Esophagus muscularis mucosa (tissue), 4 donors: ENCODE measurements at places on chromosomes 12 and 14. TPM values are rescaled to one million over a fixed set of nuclear protein-coding genes. Genes with fewer than 3 reads are reported as not detected.

- H3K27me3 ChIP-seq, result no peaks in the 10 kb centered on the region
- H3K4me3 ChIP-seq, result no peak overlapping the region
- no peak overlapping the region for H3K27ac ChIP-seq
- H3K36me3 ChIP-seq, result no peaks in the 10 kb centered on the region
- peak; percentile 91 for DNase-seq
- peaks cover 19% of the 10 kb centered on the region for H3K4me1 ChIP-seq
Measured at GRCh38 chr14:55454264-55455002, 14.0 kb upstream of the TBPL2 start.

GRCh38 chr14:50082784-50083466 is 33.4 kb downstream of the VCPKMT start:
- no peaks in the 10 kb centered on the region for H3K4me1 ChIP-seq
- no peak overlapping the region for H3K4me3 ChIP-seq
- DNase-seq, result no peak
- no peaks in the 10 kb centered on the region for H3K27me3 ChIP-seq

DNA sequence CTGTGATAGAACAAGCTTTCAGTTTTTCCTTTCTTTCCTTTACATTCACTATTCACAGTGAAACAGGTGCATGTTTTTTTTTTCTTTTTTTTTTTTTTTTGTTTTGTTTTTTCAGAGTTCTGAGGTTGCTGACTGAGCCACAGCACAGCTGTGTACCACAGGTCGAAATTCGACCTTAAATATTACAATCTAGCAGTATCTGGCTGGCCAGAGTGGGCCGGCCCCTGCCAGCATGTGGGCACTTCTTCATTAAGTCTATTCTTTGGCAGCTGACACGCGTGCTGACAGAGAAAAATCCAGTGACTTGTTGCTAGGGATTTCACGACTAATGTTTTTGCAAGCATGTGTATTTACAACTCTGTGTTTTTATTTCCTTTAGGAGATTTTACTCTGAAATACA is 33.9 kb downstream of the FBXO33 start:
- no peaks in the 10 kb centered on the region for H3K27me3 ChIP-seq
- no peak overlapping the region for H3K4me3 ChIP-seq
- H3K4me1 ChIP-seq, result peaks cover 3% of the 10 kb centered on the region

- H3K4me1 ChIP-seq, result peaks cover 23% of the 10 kb centered on the region
Measured at GRCh38 chr14:104118006-104118844, 20.2 kb upstream of the KIF26A start.

- H3K27me3 ChIP-seq, result no peaks in the 10 kb centered on the region
- no peaks in the 10 kb centered on the region for H3K36me3 ChIP-seq
- no peak for DNase-seq
- H3K4me1 ChIP-seq, result no peaks in the 10 kb centered on the region
- no peak overlapping the region for H3K4me3 ChIP-seq
- no peak overlapping the region for H3K27ac ChIP-seq
Measured at GRCh38 chr14:78586681-78587080, 416.5 kb downstream of the NRXN3 start.

DNA sequence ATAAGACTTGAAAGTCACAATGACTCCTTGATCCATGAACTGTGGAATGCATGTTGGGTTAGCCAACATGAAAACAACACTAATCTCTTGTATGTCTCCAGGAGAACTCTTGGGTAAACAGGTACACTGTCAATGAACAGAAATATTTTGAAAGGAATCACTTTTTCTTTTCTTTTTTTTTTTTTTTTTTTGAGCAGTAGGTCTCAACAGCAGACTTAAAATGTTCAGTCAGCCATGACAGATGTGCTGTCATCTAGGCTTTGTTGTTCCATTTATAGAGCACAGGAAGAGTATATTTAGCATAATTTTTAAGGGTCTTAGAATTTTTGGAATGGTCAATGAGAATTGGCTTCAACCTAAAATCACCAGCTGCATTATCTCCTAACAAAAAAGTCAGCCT is 2.3 kb upstream of the PLEKHA5 start:
- no peaks in the 10 kb centered on the region for H3K27me3 ChIP-seq
- H3K4me3 ChIP-seq, result no peak overlapping the region
- H3K27ac ChIP-seq, result no peak overlapping the region

DNA sequence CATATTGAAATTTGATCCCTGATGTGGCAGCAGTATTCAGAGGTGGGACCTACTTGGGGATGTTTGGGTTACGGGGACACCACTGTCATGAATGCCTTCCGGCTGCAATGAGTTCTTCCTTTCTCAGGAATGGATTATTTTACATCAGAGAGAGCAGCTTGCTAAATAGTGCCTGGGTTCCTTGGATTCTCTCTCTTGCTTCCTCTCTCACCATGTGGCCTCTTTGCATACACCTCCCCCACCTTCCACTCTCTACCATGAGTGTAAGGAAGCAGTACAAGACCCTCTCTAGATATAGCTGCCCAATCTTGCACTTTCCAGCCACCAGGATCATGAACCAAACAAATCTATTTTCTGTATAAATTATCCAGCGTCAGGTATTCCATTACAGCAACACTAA is 15.4 kb upstream of the SCAF11 start:
- no peaks in the 10 kb centered on the region for H3K36me3 ChIP-seq
- no peak for DNase-seq
- no peaks in the 10 kb centered on the region for H3K27me3 ChIP-seq
- no peak overlapping the region for H3K27ac ChIP-seq
- H3K4me1 ChIP-seq, result no peaks in the 10 kb centered on the region
- no peak overlapping the region for H3K4me3 ChIP-seq

GRCh38 chr12:72285861-72286260 is 13.7 kb downstream of the TRHDE start:
- no peak for DNase-seq
- no peaks in the 10 kb centered on the region for H3K27me3 ChIP-seq
- H3K4me3 ChIP-seq, result no peak overlapping the region
- H3K36me3 ChIP-seq, result no peaks in the 10 kb centered on the region
- H3K27ac ChIP-seq, result no peak overlapping the region

DNA sequence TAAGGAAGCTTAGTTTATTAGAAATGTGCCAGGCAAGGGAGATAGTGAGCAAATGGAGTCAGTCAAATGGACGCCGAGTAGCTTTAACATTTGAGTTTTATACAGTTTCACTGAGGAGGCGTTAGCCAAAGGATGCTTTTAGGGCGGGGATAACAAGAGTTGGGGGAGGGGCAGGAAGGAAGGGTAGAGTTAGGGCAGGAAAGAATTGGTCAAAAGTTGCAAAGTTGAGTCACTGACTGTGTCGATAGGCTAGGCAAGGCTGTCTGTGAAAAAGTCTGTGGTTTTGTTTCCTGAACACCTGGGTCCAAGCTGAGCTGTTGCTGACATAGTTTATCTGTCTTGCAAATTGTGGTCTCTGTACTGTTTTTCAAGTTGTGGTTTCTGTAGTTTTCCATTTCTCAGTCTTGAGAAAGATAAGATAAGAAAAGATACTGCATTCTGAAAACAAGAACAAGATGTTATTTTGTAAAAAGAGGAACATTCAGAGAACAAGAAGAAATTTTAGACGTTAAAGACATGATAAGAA is 62.6 kb upstream of the RESF1 start:
- peaks cover 9% of the 10 kb centered on the region for H3K4me1 ChIP-seq
- no peak overlapping the region for H3K27ac ChIP-seq
- no peaks in the 10 kb centered on the region for H3K27me3 ChIP-seq
- no peak for DNase-seq

- H3K27me3 ChIP-seq, result no peaks in the 10 kb centered on the region
- DNase-seq, result no peak
- no peak overlapping the region for H3K4me3 ChIP-seq
- H3K27ac ChIP-seq, result peak overlapping the region; percentile 46
Measured at GRCh38 chr12:15205341-15206010, 15.7 kb downstream of the RERG start.

- H3K27me3 ChIP-seq, result no peaks in the 10 kb centered on the region
- H3K27ac ChIP-seq, result no peak overlapping the region
- H3K36me3 ChIP-seq, result no peaks in the 10 kb centered on the region
- H3K4me1 ChIP-seq, result no peaks in the 10 kb centered on the region
- DNase-seq, result no peak
Measured at GRCh38 chr14:53430870-53431269, 277.7 kb upstream of the DDHD1 start.

DNA sequence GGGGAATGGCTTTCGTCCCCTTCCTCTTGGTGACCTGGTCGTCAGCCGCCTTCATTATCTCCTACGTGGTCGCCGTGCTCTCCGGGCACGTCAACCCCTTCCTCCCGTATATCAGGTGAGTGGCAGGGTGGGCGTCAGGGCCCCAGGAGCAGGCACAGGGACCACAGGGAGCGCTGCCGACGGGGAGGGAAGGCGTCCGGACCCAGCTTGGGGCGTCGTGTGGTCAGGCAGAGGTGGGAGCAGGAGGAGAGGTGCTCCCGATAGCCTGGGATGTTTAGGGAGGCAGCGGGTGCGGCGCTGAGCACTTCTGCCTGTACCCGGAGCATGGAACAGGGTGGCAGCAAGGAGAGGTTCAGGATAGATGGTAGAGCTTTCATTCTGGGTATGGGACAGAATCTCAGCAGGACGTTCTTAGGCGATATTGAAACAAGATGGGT is 444 bp downstream of the DRAM1 start:
- H3K27ac ChIP-seq, result peak overlapping the region; percentile 94
- no peaks in the 10 kb centered on the region for H3K36me3 ChIP-seq
- peaks cover 27% of the 10 kb centered on the region for H3K4me1 ChIP-seq
- no peak for DNase-seq

DNA sequence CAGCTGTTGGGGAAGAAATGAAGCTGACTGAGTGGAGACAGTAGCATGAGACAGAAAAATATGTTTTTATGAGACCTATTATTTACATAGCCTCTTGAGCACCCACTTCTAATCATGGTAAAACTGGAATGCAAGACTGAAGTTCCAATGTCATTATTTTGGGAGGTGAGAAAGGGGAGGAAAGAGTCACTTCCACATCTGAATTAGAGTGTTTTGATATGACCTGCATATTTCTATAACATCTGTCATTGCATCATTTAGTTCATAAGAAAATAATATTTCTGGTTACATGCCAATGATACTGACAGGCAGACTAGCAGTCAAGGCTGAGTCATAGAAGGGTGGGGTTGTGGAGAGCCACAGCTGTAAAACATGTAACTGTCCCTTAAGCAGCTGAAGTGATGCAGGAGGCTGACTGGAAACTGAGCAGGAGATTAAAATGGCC is 26.7 kb downstream of the NTN4 start:
- no peak overlapping the region for H3K4me3 ChIP-seq
- no peak overlapping the region for H3K27ac ChIP-seq
- peaks cover 19% of the 10 kb centered on the region for H3K4me1 ChIP-seq
- DNase-seq, result no peak

GRCh38 chr14:60514741-60515491 is 6.0 kb downstream of the SIX6 start:
- H3K4me1 ChIP-seq, result peaks cover 23% of the 10 kb centered on the region
- H3K4me3 ChIP-seq, result peak overlapping the region; percentile 55
- H3K27me3 ChIP-seq, result peaks cover 92% of the 10 kb centered on the region
- no peak for DNase-seq

DNA sequence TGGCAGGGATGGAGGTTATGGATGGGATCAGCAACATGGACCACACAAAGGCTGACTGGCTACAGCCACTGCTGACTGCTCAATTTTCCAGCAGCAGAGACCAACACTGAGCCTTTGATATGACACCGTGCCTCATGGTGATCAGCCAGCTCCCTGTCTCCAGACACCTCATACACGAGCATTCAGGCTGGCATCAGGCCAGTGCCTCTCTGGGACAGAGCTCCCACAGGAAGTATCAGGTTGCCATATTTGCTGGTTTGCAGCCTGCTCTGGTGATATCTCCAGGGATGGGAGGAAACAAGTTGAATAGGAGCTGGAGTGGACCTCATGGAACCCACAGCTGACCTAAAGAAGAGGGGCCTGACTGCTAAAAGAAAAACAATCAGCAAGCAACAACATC is 471.2 kb upstream of the ATXN7L3B start:
- no peak for DNase-seq
- H3K27me3 ChIP-seq, result no peaks in the 10 kb centered on the region
- no peaks in the 10 kb centered on the region for H3K4me1 ChIP-seq
- H3K27ac ChIP-seq, result no peak overlapping the region
- no peak overlapping the region for H3K4me3 ChIP-seq

- no peak overlapping the region for H3K27ac ChIP-seq
- no peaks in the 10 kb centered on the region for H3K4me1 ChIP-seq
- no peak overlapping the region for H3K4me3 ChIP-seq
- peaks cover 14% of the 10 kb centered on the region for H3K36me3 ChIP-seq
- DNase-seq, result no peak
- no peaks in the 10 kb centered on the region for H3K27me3 ChIP-seq
Measured at GRCh38 chr14:34994668-34995067, 11.9 kb downstream of the SRP54 start.

GRCh38 chr14:93880021-93880820 is 46.9 kb upstream of the FAM181A start:
- DNase-seq, result no peak
- no peaks in the 10 kb centered on the region for H3K27me3 ChIP-seq
- H3K36me3 ChIP-seq, result no peaks in the 10 kb centered on the region
- no peak overlapping the region for H3K27ac ChIP-seq
- H3K4me3 ChIP-seq, result peak overlapping the region; percentile 22

KLRG1 gene
- 2.0 TPM for total RNA-seq

CIPC gene
- total RNA-seq, result 63.0 TPM

PPP4R3A gene
- 78.5 TPM for total RNA-seq

SERPINA3 gene
- total RNA-seq, result 248 TPM

TAS2R19 gene
- 3.5 TPM for total RNA-seq

PRPH gene
- 10.4 TPM for total RNA-seq

GPR84 gene
- not detected for total RNA-seq

GPX2 gene
- total RNA-seq, result not detected

ZDHHC17 gene
- total RNA-seq, result 36.9 TPM

SRRM4 gene
- total RNA-seq, result not detected
